Lung (tissue), 17 donors: ENCODE measurements at places on chromosomes 6 and 20. TPM values are rescaled to one million over a fixed set of nuclear protein-coding genes. Genes with fewer than 3 reads are reported as not detected.

MUC21 gene
- total RNA-seq, result 8.6 TPM

DNA sequence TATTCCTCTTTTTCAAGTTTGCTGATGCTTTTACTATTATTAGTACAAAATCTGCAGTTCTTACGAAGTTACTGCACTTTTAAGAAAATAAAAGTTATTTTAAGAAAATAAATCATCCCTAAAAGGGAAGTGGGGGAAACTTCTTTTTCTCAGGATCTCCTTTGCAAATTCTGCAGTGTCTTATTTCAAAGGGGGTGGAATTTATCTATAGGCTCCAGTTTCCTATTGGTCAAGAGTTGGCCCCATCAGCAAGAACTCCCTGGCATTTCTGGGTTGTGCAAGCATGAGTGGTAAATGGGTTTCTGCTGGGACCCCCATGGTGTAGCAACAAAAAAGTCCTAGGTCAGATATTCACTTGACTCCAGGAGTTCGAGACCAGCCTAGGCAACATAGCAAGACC, 136.3 kb upstream of the PRDM1 start:
- no peak for DNase-seq

DNA sequence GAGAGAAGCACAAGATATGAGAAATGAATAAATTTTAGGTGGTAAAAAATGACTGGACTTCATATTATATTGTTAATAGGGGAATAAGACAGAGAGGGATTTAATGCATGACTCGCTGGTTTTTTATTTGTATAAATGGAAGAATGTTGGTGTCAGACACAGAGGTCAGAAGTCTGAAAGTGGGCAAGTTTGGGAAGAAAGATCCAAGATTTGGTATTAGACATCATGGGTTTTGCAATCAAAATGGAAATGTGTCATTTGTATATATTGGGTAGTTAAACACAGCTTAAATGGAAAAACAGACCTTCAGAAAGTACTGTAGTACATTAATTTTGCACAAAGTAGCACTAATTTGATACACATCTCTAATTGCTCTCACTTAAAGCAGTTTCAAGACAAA, 96.2 kb downstream of the EYA4 start:
- no peak for DNase-seq

DNA sequence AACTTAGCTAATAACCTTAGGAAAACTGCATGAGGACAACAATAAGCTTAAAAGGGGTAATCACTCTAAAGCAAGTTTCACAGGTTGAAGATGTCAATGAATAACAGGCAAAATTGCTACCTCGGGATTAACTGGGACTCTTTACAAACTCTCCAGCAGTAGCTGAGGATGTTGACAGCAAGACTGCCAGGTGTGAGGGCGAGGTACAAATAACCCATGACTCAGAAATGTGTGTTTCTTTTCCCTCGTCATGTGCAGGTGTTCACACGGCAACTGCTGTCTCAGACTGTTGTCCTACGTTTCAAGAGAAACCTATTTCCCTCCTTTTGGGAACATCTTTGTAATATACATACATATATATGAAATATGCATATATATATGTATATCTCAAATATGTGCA, 15.9 kb downstream of the BCAS1 start:
- no peak for DNase-seq
